ENCODE measurements at places on chromosomes 11 and 22. TPM values are rescaled to one million over a fixed set of nuclear protein-coding genes. Genes with fewer than 3 reads are reported as not detected.

The ISX gene
- total RNA-seq = not detected

The CD6 gene
- total RNA-seq = 3.3 TPM

The H19 gene
- total RNA-seq = 85.4 TPM

The DDTL gene
- 5.4 TPM for total RNA-seq

The OR4D5 gene
- total RNA-seq = not detected

The PACSIN3 gene
- 30.3 TPM for total RNA-seq

- H3K4me1 ChIP-seq = peaks cover 28% of the 10 kb centered on the region
- DNase-seq = no peak
- no peaks in the 10 kb centered on the region for H3K36me3 ChIP-seq
These were observed 667 bp downstream of the CD81 start for GRCh38 chr11:2377511-2378443.

DNA sequence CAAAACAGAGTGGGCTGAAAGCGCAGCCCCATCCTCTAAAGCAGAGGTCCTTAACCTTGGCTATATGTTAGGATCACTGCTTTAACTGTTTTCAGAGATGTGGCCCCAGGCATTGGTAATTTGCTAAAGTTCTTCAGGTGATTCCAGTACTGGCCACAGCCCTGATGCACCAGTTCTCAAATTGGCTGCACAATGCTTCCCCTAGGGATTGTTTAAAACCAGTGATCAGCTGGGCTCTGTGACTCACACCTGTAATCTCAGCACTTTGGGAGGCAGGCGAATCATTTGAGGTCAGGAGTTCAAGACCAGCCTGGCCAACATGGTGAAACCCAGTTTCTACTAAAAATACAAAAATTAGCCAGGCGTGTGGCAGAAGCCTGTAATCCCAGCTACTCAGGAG lies 8.4 kb upstream of the IRAG1 start:
- no peaks in the 10 kb centered on the region for H3K36me3 ChIP-seq
- no peak for DNase-seq
- no peak overlapping the region for H3K4me3 ChIP-seq

DNA sequence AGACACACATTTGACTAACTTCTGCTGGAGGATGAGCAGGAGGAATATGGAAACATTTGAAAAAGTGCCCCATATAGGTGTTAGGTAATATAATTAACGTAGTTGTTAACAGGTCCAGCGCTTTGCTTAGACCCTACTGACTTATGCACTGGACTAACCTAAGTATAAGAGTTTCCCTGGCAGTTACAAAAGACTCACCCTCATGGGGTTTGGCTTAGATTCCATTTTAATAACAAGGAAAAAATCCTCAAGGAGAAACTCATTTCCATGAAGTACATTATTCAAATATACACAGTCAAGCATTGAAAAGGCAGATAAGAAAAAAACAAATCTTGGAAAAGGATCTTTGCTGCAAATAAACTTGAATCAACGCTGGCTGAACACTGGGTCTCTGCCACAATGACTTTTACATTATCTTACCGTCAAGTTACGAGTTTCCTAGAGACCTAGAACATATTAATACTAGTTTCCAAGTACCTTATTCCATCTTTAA lies 27.7 kb downstream of the CDON start:
- no peak for DNase-seq
- peaks cover 5% of the 10 kb centered on the region for H3K4me1 ChIP-seq
- no peaks in the 10 kb centered on the region for H3K27me3 ChIP-seq
- no peak overlapping the region for H3K27ac ChIP-seq

DNA sequence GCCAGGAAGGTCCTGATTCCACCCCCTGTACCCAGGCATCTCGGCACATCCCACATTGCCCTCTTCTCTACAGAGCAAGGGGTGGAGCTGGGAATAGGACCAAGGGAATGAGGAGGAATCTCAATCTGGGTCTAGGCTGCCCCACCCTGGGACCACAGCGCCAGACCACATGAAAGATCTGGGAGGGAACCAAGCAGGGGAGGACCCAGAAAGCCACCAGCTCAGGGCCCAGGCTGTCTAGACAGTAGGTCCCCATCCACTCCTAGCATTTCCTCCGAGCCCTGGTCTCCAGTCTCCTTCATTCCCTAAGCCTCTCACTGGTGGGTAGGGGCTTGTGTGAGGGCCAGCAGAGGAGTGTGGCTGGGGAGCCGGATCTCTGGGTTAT lies 11.6 kb downstream of the PHLDB1 start:
- no peaks in the 10 kb centered on the region for H3K27me3 ChIP-seq
- DNase-seq = no peak
- peaks cover 31% of the 10 kb centered on the region for H3K4me1 ChIP-seq

- H3K4me3 ChIP-seq = no peak overlapping the region
- H3K36me3 ChIP-seq = no peaks in the 10 kb centered on the region
- peaks cover 12% of the 10 kb centered on the region for H3K4me1 ChIP-seq
- no peak for DNase-seq
- H3K27me3 ChIP-seq = no peaks in the 10 kb centered on the region
These were observed 2.3 kb upstream of the CCDC88B start for GRCh38 chr11:64337538-64338249.

GRCh38 chr11:119433358-119433725 lies 10.4 kb upstream of the THY1 start:
- H3K4me1 ChIP-seq = no peaks in the 10 kb centered on the region
- H3K27me3 ChIP-seq = no peaks in the 10 kb centered on the region
- H3K36me3 ChIP-seq = no peaks in the 10 kb centered on the region
- DNase-seq = no peak
- H3K4me3 ChIP-seq = no peak overlapping the region
- H3K27ac ChIP-seq = no peak overlapping the region

- no peak overlapping the region for H3K4me3 ChIP-seq
- H3K27me3 ChIP-seq = no peaks in the 10 kb centered on the region
- no peaks in the 10 kb centered on the region for H3K4me1 ChIP-seq
- DNase-seq = no peak
- no peaks in the 10 kb centered on the region for H3K36me3 ChIP-seq
These were observed 45.4 kb upstream of the CFAP300 start for GRCh38 chr11:102001657-102002338.

GRCh38 chr11:117837791-117838190 lies 13.2 kb upstream of the FXYD2 start:
- no peaks in the 10 kb centered on the region for H3K4me1 ChIP-seq
- H3K36me3 ChIP-seq = no peaks in the 10 kb centered on the region
- no peak overlapping the region for H3K4me3 ChIP-seq
- no peak overlapping the region for H3K27ac ChIP-seq
- H3K27me3 ChIP-seq = no peaks in the 10 kb centered on the region

DNA sequence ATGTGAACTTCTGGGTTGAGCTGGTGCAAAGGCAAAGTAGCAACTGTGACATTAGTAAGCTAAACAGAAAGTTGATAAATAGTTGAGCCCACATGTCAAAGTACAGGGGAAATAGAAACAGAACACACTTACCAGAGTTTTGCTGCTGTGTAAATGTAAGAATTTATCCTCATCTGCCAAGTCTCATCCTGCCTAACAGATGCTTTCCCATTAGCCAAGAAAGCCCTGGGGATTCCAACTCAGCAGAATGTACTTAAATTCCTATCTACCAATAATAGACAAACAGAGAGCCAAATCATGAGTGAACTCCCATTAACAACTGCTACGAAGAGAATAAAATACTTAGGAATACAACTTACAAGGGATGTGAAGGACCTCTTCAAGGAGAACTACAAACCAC lies 7.3 kb upstream of the OR51A2 start:
- no peaks in the 10 kb centered on the region for H3K36me3 ChIP-seq
- H3K27me3 ChIP-seq = no peaks in the 10 kb centered on the region
- H3K4me1 ChIP-seq = no peaks in the 10 kb centered on the region
- H3K4me3 ChIP-seq = no peak overlapping the region
- H3K27ac ChIP-seq = no peak overlapping the region

GRCh38 chr22:47260551-47260950 lies 498.1 kb downstream of the TBC1D22A start:
- no peaks in the 10 kb centered on the region for H3K4me1 ChIP-seq
- no peaks in the 10 kb centered on the region for H3K36me3 ChIP-seq
- no peak overlapping the region for H3K27ac ChIP-seq

DNA sequence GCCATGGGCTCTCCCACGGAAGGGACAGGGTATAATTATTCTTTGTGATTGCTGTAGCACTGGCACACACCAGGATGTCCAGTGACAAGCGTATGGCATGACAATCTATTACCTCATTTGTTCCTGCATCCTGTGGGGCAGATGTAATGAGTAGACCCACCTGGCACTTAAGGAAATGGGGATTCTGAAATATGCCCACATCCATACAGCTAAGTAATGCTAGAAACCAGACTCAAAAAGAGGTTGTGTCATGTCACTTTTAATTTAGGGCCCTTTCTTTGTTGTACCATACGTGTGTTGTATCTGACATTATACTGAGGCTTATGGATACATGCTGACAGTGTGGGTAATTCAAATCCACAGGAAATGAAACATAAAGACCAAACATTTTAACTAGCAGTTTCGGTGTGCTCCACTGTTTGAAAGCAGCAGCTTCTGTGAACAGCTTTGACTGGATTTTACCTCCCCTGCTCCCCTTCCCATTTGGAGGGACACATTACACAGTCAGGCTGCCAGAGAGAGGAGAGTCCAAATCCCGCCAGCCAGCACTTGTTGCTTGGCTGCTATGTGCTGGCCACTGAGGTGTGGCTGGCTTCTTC lies 21.2 kb downstream of the GRAMD1B start:
- no peak overlapping the region for H3K27ac ChIP-seq
- H3K36me3 ChIP-seq = no peaks in the 10 kb centered on the region
- no peak overlapping the region for H3K4me3 ChIP-seq
- H3K4me1 ChIP-seq = no peaks in the 10 kb centered on the region

DNA sequence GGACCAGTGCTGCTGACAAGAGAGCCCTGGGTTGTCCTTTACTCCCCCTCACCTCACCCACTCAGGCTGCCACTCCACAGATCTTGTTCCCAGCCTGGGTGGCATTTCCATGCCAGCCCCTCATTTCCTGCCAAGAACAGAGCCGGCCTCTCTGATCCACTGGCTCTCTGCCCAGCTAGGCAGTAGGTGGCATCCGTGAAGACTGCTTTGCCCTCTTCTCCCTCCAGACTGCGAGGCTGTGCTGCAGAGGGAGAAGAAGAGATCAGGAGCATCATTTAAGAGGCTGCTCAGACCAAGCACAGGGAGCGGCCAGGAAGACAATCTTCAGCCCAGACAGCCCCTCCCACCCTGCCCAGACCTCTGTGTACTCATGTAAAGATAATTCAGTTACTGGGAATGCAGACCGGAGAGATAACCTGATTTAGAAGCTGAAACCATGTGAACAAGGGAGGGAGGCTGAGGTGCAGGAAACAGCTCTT lies 126.9 kb upstream of the NCAM1 start:
- no peak overlapping the region for H3K27ac ChIP-seq
- no peak for DNase-seq
- H3K4me1 ChIP-seq = no peaks in the 10 kb centered on the region
- no peak overlapping the region for H3K4me3 ChIP-seq
- no peaks in the 10 kb centered on the region for H3K27me3 ChIP-seq

DNA sequence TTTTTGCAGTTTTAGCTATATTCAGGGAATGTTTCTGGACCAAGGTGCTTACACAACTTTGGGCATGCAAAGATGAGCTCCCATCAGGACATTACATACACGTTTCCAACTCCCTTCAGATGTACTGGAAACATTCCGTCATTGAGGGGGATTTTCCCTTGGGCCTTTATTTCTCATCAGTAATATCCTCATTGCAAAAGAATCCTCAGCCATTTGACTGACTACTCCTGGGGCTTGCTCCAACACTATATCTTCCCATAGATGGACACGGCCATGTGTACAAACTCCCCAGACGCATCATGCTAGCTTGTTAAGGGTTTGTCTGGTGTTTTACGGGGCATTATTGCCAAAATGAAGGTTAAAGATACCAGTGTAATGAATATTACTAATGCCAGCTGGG lies 59.3 kb upstream of the NUP160 start:
- no peaks in the 10 kb centered on the region for H3K36me3 ChIP-seq
- no peak overlapping the region for H3K4me3 ChIP-seq
- H3K27ac ChIP-seq = no peak overlapping the region
- no peaks in the 10 kb centered on the region for H3K27me3 ChIP-seq
- no peaks in the 10 kb centered on the region for H3K4me1 ChIP-seq
- no peak for DNase-seq

DNA sequence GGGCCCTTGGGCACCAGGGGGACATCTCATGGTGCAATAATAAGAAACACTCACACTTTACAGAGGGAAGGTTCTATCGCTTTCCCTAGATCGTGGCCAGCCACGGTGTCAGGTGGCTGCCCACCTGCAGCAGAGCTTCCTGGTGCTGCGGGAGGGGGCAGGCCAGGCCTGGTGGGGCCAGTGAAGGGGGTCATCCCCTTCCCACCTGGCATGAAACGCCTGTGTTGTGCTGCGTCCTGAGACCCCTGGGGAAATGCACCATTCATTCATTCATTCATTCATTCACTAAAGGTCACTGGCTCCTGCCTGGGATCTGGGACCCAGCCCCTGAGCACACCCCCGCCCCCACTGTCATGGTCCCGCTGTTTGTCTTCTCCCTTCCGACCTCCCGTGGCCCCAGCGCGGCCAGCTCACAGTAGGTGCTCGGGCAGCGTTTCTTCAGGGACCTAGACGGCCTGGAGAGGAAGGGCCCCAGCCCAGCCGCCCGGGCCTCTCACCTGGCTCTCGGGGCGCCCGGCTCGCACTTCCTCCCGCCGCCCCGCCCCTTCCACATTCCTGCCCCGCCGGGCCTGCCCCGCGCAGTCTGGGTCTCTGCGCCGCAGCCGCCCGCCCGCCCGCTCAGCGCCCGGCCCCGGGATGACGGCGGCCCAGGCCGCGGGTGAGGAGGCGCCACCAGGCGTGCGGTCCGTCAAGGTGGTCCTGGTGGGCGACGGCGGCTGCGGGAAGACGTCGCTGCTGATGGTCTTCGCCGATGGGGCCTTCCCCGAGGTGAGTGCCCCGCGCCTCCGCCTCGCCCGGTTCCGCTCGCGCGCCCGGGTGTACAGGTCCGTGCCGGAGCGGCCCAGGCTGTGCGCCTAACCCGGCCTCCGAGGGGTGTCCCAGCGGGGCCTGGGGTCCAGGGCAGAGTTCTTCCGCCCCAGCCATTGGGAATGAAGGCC lies at the start of gene RHOD:
Gene RHOD (plus strand): TSS at position 581 of the 938 bp plus-strand sequence. CDS start 56 bp downstream, at position 637.
- no peaks in the 10 kb centered on the region for H3K27me3 ChIP-seq
- DNase-seq = no peak
- H3K27ac ChIP-seq = peak within 1 kb of the TSS; percentile 89

DNA sequence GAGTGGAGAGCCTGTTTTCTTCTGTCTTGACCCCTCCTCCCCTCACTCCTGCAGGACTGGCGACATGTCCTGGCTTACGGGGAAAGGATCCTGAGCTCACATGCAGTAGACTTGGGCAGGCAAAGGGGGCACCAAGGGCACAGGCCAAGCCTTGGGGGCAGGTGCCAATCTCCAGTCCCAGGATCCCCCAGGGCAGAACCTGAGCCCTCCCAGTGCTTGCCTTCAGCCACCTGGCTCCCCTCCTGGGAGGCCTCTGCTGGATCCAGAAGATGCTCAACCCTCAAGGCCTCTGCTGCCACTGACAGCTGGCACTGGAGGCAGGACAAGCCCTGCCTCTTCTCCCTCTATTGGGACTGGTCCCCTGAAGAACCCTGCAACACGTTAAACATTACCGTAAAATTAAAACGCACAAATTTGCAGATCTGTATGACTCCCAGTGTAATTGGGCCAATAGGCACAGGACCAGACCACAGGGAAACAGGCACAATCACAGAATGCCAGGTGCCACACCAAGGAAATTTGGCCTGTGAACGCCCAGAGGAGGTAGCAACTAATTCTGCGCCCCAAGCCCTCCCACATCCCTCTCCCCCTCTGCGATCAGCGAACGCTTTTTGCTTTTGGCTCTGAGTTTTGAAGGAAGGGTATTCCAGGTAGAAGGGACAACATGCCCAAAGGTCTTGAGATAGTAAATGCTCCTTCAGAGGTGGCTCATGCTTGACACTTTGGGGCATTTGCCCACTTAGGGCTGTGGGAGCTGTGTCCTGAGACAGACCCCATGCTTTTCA lies 967 bp upstream of the LZTR1 start:
- no peaks in the 10 kb centered on the region for H3K36me3 ChIP-seq
- no peak for DNase-seq
- peak overlapping the region; percentile 78 for H3K27ac ChIP-seq
- peaks cover 33% of the 10 kb centered on the region for H3K4me1 ChIP-seq
